ENCODE measurements at places on chromosomes 6 and 20. TPM values are rescaled to one million over a fixed set of nuclear protein-coding genes. Genes with fewer than 3 reads are reported as not detected.

GRCh38 chr6:43222418-43223059 is 6.7 kb downstream of the DNPH1 start:
- no peak for DNase-seq

DNA sequence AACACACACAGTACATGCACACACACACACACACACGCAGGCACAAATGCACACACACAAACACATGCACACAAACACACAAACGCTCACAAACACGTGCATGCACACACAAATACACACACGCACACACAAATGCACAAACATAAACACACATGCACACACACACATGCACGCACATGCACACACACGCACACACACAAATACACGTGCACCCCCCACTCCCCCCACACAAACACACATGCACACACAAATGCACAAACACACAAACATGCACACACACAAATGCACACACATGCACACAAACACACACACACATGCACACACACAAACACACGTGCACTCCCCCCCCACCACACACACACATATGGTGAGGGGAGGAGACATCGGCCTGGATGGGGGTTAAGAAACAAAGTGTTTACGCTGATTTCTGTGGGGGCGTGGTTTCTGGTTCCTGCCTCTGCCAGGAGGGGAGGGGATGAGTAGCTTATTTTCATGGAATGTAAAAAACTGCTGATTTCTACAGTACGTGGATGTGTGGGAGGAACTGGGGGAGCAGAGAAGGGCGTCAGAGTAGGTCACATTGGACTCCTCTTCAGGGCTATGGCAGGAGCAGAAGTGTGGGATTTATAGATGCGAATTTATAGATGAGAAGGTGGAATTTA is 607.2 kb downstream of the QKI start:
- DNase-seq = no peak

GRCh38 chr6:54921891-54922290 is 75.3 kb downstream of the FAM83B start:
- no peak for DNase-seq

GRCh38 chr6:5136851-5137250 is 51.7 kb downstream of the PPP1R3G start:
- no peak for DNase-seq

GRCh38 chr6:64672131-64672530 is 1034.9 kb downstream of the EYS start:
- DNase-seq = no peak

OR12D3 gene
- total RNA-seq = not detected

- no peak for DNase-seq
Measured at GRCh38 chr6:10078581-10078980, 336.3 kb downstream of the TFAP2A start.

GRCh38 chr20:41152108-41152757 is 14.9 kb downstream of the PLCG1 start:
- no peak for DNase-seq

SSTR4 gene
- not detected for total RNA-seq

DNA sequence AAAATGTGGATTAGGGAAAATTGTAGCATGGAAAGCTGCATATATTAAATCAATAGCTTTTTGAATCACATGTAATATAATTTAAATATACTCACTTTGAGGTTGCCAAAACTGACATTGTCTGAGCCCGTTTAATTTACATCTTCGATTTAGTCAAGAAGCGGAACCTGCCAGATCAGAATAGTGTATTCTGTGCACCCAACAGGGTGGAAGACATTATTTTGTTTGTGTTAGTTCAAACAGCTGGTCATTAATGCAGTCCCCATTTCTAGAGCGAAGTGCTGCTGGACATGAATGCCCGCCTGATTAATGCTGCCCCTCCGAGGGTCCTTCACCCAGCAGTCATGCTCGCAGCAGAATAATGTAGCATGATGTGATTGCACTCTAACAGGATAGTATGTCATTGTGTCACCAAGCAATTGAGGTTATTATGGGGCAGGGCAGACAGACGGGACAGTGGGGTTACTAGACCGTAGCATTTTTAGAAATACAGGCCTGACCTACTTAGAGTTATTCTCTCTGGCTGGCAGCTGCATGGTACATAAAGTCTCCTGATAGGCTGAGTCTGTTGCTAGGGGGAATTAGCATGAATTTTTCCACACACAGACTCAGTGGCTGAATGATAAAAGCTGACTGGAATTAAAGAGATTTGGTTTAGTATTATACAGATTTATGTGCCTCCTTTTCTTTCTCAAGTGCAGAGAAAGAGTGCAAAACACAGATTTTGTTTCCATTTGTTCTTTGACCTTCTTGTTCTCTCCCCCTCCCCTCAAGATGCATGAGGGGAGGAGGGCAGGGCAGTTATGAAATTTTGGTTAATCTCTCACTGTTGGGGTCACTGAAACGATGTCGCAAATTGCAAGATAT is 147.1 kb downstream of the PRL start:
- DNase-seq = no peak

- DNase-seq = no peak
Measured at GRCh38 chr6:62362097-62362496, 76.1 kb upstream of the KHDRBS2 start.

KCNQ5 gene
- total RNA-seq = not detected

All from uterus (tissue), 4 donors.